ENCODE measurements at places on chromosomes 5 and 9.
A peak's percentile ranks its signal among the peaks of the same experiment; 100 is the strongest.

DNA sequence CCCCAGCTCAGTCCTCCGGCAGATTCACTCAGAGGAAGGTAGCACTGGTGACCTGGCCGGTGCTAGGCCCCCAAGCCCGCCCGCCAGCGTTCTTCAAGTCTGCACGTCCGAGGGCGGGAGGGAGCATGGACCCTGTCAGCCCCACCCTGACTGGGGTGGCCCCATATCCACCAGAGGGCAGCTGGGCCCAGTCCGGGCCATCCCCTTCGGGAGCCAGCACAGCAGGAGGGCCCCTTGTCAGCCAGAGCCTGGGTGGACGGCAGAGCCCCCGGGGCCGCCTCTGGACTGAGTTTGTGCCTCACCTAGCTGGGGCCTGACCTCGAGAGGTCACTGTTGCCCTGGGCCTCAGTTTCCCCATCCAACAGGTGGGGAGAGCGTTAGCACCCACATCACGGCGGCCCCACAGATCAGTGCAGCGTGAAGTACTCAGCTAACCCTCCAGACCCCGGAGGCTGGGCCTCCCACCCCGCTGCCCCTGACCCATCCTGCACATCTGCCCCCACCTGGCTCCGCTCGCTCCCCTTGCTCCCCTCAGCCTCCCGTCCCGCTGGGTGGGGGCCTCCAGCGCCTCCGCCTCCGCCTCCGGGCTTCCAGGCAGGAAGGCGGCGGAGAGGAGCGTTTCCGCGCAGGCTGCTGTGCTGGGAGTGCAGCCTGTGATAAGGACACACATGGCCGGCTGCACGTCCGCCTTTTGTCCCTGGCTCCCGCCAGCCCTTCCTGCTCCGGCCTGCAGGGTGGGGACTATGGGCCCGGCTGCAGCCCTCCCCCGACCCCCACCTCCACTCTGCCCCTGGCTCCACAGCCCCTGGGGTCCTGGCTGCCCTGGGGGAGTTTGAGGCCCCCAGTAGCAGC lies 16.6 kb upstream of the EGFL7 start:
- no peak for DNase-seq

- DNase-seq: no peak
These were observed 99.1 kb downstream of the MACIR start for GRCh38 chr5:103357636-103358035.

GRCh38 chr9:120663950-120664349 lies 50.3 kb downstream of the MEGF9 start:
- no peak for DNase-seq

DNA sequence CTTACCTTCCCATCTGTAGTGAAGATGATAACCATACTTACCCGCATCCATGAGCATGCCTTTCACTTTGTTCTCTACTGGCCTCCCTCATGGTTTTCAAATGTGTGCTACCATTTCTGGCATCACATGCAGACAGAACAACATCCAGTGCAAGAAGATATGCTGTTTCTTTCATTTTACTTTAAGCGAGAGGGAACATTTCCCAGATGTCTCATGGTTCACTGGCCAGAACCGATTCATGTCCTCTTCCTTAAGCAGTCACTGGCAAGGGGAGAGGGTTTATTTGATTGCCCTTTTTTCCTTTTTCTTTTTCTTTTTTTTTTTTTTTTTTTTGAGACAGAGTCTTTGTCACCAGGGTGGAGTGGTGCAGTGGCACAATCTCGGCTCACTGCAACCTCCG lies 37.7 kb downstream of the ARRDC3 start:
- no peak for DNase-seq

- no peak for DNase-seq
These were observed 141.4 kb upstream of the NMUR2 start for GRCh38 chr5:152546493-152546892.

GRCh38 chr5:178334861-178335260 lies 102.3 kb upstream of the PHYKPL start:
- no peak for DNase-seq

- DNase-seq: no peak
These were observed 146.4 kb upstream of the C9orf72 start for GRCh38 chr9:27719711-27720110.

- no peak for DNase-seq
These were observed 2.0 kb downstream of the FCHSD1 start for GRCh38 chr5:141649056-141649688.

DNA sequence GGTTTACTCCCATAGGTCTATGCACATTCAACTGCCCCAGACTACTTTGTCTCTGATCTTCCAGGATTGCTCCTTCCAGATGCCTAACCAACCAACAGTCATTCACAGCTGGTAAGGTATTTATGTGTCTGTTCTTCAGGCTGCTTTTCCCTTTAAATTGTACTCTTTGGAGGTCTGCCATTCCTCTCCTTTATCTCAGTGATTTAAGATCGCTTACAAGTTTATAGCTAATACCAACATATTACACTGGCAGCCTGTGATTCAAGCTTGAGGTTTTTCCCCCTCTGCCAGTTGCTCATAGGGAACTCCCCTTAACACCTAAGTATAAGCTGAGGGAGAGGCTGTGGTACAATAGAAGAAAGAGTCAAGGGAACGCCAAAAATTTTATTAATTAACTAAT lies 711.7 kb upstream of the EDIL3 start:
- no peak for DNase-seq

DNA sequence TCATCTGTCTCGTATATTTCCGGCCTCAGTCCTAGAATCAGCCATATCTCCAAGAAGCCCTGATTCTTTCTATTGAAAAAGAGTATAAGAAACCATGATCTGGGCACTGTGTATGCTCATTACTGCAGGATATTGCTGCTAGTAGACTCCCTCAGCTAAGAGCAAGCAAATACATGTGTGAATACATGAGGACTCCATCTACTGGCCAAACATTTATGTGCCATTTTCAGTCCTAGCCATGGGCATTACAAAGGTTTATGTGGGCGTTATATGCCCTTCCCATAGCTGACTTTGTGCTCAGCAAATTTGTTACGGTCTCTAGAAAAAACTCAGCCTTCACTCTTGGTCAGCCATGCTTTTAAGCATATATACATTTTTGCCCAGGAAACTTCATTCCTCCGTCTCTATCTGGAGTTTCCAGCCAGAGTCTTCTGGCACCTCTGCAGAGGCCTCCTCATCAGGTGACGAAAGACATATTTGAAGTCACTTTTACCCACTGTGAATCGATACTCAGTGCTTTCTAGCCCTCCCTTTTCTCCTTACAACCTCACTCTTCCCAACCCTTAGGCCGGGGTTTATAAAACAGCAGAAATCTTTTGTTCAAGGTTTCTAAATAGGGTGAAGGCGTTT lies 1495.6 kb upstream of the CDH6 start:
- DNase-seq: no peak

DNA sequence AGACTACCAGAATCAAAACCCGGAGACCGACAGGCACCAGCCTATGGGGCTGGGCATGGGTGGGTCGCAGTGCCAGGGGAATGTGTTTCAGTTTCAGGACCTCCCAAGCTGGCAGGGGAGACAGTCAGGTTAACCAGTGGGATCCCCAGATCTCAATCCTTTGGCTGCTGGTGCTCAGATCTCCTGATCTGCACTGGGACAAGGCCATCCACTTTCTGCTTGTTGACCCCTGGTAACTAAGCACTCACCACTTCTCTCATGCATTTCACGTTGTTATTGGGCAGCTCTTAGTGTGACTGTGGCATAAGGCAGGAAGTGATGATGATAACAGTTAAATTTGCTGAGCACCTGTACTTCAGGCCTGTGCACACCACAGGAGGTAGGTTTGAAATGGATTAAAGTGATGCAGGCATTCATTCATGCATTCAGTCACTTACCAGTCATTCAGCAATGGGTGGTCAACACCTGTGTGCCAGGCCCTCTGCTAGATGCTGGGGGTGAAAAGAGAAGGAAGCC lies 42.1 kb upstream of the STXBP1 start:
- DNase-seq: no peak

DNA sequence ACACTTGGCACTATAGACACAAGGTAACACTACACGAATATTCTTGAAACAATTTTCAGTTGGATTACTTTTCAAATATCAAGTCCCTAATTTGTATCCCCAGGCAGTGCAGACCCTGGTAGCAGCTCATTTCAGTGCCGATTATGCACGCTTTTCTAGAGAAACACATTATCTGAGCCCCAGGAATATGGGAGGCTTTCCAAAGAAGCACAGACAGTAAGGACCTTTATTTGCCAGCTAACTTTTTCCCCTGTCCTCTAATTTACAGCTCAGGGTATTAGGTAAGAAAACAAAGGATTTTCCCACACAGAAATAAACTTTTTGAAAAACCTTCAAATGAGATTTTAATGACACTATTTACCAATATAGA lies 852.3 kb upstream of the DMAC1 start:
- DNase-seq: peak; percentile 44

GRCh38 chr5:56638061-56638621 lies 177.2 kb upstream of the MAP3K1 start:
- DNase-seq: no peak

GRCh38 chr5:109161914-109162683 lies 247.7 kb downstream of the PJA2 start:
- DNase-seq: no peak

- DNase-seq: no peak
These were observed 34.3 kb upstream of the ADCY2 start for GRCh38 chr5:7361593-7361992.

DNA sequence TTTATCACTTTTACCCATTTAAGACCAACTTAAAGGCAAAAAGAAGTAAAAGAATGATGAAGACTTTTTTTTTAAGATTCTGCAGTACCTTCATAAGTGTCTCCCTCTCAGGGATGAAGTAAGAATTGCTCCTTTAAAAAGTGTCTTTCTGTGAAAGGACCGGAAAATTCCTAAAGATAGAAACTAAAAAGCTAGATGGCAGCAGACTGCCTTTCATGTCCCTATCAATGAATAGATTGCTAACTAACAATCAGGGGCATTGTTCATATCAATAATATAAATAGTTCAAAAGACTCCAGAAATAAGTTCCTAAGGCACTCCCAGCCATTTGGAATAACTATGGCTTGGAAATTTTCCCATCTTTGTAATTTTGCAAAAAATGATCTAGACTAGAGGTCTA lies 558.0 kb downstream of the PDE4D start:
- DNase-seq: peak; percentile 48

DNA sequence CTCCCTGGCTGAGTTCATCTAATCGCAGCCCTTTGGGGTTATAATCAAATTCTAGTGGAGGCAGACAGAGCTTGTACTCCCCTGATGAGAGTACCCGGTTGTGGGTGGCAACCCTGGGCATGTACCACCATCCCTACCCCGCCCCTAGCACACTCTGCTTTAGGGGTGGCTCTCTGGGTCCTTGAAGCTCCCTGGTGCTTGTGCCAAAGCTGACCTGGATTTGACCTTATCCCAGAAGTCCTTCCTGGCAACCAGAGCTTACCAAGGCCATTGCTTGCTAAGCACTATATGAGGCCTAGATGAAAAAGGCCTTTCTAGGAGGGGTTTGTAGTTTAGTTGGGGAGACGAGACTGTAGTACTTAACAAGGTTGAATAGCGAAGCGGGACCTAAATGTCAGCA lies 72.2 kb downstream of the RGS3 start:
- no peak for DNase-seq

DNA sequence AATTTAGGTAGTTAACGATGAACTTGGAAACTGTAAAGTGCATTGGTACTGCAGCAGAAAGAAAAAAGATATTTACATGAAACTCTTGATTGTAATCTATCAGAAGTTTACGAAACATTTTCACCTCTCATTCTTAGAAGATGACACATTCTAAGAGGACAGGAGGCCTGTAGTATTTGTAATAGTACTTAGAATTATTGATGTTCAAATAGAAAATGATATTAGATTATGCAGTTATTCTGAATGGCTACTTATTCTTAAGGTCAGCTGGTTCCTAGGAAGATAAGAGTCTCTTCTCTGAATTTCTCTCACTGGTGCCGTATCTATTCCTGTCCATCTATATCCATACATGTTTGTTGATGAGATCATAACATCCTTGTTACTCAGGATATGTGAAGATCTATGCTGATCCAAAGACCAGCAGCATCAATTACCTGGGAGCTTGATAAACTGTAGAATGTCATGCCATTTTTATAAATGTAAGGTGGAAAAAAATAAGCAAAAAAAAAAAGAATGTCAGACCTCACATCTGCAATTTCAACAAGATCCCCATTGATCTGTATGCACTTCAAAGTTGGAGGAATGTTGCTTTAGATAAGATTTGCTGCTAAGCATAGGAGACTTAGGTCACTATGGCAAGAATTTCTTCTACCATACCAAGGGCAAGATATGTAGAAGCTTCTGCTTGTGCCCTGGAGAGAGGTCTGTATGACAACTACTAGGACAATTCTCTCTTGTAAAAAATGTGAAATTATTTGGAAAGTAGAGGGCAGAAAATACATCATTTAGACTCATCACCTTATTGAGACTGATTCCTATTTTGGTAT lies 42.4 kb upstream of the RICTOR start:
- DNase-seq: no peak

DNA sequence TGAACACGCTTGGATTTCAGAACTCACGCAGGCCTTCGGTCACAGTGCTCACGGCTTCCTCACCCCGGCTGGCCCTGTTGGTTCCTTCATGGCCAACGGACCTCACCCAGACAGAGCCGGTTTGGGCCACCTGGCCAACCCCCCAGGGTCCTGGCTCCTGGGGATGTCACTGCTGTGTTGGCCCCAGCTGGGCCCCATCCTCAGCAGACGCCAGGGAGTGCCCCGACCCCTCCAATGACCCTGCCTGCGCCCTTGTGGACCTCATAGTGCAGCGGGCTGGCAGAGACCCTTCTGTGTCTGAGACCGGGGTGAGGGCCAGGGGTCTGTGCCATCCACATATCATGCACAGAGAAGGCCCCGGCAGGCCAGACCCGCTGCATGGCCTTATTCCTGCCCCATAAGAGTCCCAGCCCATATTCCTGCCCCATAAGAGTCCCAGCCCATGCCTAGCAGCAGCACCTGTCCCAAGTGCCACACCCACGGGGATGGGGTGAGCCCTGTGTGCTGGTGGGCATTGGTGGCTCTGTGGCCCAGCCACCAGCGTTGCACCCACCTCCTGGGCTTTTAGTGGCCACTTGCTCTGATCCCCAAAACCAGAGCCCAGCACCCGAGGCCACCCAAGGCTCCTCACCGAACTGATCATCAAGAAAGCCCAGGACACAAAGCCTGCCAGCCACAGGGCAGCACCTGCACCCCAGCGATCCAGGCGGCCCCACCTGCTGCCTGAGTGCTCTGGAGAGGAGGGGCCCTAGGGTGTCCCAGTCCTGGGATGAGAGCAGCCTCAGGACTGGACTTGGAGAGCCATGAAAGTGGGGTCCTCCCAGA lies 1.3 kb upstream of the LPCAT1 start:
- DNase-seq: no peak

- peak; percentile 32 for DNase-seq
These were observed 179.1 kb upstream of the GNA14 start for GRCh38 chr9:77827104-77827784.

- DNase-seq: no peak
These were observed 528.2 kb upstream of the DAP start for GRCh38 chr5:11289208-11289607.

DNA sequence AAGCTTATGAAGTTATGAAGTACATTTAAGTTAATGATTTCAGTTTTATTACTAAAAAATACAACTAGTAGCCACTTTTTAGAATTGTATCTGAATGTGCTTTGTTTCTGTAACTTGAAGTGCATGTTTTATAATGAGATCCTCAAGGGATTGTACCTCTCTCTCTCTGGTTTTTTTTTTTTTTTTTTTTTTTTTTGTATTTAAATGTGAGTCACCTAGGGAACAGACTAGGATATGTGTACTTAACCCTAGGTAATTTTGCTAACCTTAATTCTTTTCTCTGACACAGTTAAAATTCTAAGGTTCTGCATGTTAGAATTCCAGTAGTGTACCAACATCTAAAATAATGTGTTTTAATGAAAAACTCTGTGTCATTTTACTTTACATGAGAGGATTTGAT lies 59.5 kb downstream of the CDC42SE2 start:
- DNase-seq: no peak

GRCh38 chr9:129206905-129207304 lies 28.8 kb upstream of the IER5L start:
- DNase-seq: no peak
